CD4-positive, alpha-beta T cell treated with Interleukin-17A for 1 hour (primary cell): ENCODE measurements at places on chromosomes 3 and 15.
A peak's percentile ranks its signal among the peaks of the same experiment; 100 is the strongest.

DNA sequence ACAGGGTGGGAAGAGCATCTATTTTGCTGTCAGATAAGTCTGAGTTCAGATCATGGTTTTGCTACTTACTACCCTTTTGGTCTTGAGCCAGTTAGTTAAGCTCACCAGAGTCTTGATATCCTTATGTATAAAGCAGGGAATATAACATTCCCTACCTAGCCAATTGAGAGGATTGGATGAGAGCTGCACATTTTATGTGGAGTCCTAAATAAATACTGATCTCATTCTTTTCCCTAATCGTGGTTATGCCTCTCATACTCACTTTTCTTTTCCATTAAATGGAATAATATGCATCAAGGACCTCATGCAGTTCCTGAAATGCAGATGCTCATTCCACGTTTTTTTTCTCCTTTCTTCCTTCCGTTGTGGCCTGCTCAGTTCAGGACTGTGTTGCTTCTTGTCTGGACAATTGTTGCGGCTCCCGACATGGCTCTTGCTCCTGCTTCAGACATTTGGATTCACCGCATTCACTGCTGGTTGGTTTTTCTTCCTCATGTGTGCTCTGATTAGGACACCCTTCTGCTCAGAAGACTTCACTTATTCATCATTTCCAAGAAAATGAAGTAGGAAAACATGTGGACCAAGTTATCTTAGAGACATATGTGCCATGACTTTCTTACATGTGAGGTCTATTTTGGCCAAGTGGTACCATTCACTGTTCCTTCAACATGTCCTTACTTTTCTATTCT lies 90.2 kb downstream of the NFKBIZ start:
- no peak for DNase-seq

GRCh38 chr3:58041182-58041825 lies 33.1 kb downstream of the FLNB start:
- DNase-seq: no peak

GRCh38 chr15:25850154-25851111 lies 12.7 kb downstream of the ATP10A start:
- peak; percentile 70 for DNase-seq

DNA sequence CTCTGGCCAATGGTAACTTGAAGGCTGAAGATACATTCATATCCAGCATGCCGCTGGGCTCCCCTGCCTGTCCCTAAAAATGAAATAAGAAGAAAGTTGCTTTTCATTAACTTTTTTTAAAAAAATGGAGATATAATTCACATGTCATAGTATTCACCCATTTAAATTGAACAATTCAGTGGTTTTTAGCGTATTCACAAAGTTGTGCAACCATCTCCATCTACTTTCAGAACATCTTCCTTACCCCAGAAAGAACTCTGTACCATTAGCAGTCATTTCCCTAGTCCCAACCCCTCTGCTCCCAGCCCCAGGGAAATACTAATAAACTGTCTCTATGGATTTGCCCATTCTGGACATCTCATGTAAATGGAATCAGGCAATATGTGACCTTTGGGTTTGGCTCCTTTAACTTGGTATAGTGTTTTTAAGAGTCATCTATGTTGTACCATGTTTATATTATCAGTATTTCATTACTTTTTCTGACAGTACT lies 55.8 kb upstream of the GATM start:
- no peak for DNase-seq

DNA sequence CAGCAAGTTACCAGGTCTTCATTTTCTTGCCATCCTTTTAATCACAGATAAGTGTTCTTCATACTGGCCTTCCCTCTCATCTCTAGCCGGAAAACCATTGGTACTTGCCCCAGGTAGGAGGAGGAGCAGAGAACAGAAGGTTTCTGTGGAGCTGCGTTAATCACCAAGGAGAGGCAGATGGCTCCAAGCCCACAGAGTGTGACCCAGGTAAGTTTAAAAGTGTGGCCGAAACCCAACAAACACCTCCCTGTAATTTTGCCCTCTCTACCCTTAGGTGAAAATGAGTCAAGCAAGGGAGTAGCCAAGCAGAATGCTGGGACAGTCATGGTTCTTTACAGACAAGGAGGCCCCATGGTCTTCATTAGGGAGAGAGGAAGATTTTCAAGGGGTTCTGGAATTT lies 37.3 kb downstream of the NFKBIZ start:
- no peak for DNase-seq

GRCh38 chr3:58325525-58325992 lies 7.1 kb upstream of the PXK start:
- DNase-seq: no peak

- DNase-seq: no peak
Measured at GRCh38 chr3:184350618-184351017, 10.8 kb downstream of the CLCN2 start.

GRCh38 chr3:17687566-17687965 lies 54.9 kb downstream of the TBC1D5 start:
- DNase-seq: no peak

GRCh38 chr15:51619331-51620035 lies 3.1 kb downstream of the DMXL2 start:
- peak; percentile 6 for DNase-seq

- DNase-seq: no peak
Measured at GRCh38 chr3:16079519-16079918, 95.0 kb upstream of the GALNT15 start.

GRCh38 chr3:133451309-133451708 lies 51.5 kb downstream of the BFSP2 start:
- DNase-seq: no peak

DNA sequence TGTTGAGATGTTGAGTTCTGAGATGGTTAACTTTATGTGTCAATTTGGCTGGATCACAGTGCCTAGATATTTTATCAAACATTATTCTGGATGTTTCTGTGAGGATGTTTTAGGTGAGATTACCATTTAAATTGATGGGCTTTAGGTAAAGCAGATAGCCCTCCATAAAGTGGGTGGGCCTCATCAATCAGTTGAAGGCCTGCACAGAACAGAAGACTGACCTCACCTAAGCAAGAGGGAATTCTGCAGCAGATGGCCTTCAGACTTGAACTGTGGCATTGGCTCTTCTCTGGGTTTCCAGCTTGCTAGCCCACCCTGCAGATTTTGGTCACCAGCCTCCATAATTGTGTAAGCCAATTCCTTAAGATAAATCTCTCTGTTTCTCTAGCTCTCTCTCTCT lies 260.4 kb upstream of the VEPH1 start:
- no peak for DNase-seq

GRCh38 chr3:180117381-180118163 lies 80.8 kb upstream of the PEX5L start:
- DNase-seq: no peak

DNA sequence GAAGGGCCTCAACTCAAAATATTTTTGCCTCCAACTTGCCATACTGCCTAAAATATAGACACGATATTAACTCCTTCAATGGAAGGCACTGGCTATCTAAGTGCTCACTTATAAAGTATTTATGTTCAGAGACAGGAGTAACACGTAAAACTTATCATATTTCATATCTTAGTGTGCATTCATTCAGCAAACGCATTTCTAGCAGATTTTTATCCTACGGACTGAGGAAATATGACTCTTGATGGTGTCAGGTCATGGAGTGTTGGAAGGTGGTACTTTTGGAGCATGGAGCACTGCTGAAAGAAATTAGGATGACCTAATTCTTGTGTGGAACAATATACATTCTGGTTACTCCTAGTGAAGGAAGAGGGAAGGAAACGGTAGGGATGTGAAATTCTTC lies 43.8 kb upstream of the LEKR1 start:
- DNase-seq: no peak

- no peak for DNase-seq
Measured at GRCh38 chr15:88950600-88951160, 37.5 kb upstream of the MFGE8 start.

DNA sequence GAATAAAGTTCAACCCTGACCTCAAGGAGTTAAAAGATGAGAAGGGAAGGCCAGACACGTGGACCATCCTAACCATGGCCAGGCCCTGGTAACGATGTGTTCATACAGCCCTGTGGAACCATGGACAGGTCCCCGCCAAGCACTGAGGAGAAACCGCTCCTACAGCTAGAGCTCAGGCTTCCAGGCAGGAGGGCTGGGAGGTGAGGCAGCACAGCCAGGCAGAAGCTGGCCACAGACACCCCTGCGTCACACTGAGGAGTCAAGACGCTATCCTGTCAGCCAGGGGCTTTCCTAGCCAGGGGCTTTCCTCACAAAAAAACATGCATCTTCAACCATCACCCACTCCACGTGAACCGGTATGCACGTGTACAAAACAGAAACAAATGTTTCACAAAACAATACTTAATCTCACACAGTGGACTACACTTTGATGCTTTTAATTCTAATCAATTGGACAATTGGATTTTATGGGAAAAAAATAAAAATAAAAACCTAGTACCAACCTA lies 73.2 kb downstream of the TBC1D2B start:
- peak; percentile 8 for DNase-seq

DNA sequence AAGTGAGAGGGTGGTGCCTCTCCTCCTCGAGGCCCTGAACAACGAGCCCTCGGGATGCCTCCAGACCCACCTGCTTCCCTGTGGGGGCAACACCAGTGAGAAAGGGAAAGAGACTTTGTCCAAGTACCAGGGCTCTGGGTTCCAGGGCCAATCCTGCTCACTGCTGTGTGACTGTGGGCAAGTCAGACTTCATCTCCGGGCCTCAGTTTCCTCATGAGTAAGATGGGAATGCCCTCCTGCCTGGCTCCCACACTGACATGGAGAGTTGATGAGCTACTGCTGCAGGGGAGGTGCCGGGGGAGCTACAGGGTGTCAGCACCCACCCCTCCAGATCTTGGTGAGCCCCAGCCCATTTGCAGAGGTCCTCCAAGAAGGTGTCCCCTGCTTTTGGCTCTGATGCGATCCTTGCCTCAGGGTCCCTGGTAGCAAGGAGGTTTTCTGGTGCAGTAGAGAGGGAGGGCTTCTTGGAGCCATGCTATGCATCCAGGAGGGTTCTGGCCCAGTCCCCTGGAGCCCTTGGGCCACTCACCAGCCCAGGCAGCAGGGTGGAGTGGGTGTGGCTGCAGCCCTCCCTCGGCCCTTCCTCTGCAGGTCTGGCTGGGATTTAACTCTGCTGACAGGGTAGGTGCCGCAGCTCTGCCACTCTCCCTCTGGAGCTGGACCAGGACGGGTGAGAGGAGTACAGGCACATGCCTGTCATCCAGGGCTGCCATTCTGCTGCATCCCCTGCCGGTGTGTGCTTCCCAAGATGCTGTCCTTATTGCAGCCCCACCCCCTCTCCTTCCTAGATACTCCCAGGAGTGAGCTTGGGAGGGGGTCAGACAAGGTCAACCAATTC lies 26.9 kb downstream of the LOXL1 start:
- no peak for DNase-seq

DNA sequence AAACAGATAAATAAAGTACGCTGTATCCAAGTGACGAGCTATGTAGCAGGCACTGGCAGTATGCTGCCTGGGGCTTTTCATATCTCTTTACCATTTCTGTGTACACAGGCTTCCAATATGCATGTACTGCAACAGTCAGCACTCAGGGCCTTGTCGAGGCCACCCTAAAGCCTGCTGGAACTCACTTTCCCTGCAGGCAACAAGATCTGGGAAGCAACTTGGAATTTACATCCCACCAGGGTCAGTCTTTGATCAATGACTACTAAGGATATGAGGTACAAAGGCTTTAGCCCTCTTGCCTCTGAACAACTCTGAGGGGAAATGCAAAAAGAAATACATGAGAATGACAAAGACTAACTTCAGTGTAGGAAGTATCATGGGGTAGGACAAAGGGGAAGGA lies 101.8 kb upstream of the ARL6 start:
- DNase-seq: no peak

DNA sequence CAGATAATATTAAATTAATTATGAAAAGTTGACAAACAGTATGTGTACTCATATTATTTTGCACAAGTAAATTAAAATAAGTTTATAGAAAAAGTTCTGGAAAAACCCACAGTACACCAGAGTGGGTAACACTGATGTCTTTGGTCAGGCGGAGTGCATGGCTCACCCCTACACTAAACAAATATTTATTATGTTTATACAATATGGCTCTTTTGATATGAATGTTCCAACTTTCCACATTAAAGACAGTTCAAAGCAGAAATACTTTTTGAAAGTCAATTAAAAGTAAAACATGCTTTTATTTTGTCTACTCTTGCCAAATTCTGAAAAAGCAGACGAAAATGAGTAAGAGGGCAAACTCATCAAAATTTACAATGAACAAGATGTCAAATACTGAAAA lies 56.2 kb upstream of the DCBLD2 start:
- no peak for DNase-seq

GRCh38 chr15:64970698-64971097 lies 19.0 kb downstream of the SPG21 start:
- DNase-seq: no peak

GRCh38 chr15:52020221-52021085 lies 1.4 kb downstream of the MAPK6 start:
- DNase-seq: peak; percentile 18

GRCh38 chr3:62361261-62361660 lies 12.1 kb downstream of the FEZF2 start:
- DNase-seq: no peak

DNA sequence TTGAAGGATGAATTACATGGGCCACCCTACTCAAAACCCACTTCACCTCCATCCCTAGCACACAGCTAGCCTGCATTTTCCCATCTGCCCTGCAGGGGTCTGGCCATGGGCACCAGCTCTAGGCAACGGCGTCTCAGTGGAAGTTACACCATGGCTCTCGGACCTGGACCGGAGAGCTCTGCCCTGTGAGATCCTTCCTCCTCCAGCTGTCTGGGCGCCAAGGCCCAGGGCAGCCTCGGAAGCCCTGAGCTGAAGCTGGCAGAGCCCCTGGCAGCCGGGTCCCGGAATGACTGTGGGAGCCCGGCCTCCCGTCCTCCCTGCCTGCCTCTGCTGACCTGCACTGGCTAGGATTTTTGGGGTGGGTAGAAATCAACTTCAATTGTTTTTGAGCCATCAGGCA lies 98.9 kb downstream of the CHSY1 start:
- DNase-seq: no peak

DNA sequence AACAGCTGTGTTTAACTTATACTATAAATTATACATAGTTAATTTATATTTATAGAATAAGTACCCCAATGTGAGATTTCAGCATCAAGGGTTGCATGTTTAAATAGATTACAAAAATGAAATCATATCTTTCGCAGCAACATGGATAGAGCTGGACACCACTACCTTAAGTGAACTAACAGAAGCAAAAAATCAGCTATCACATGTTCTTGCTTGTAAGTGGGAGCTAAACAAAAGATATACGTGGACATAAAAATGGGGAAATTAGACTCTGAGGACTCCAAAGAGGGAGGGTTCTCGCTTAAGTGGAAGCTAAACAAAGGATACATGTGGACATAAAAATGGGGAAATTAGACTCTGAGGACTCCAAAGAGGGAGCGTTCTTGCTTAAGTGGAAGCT lies 626.5 kb upstream of the DPPA4 start:
- DNase-seq: no peak
